ENCODE measurements at places on chromosomes 2 and 18.

DNA sequence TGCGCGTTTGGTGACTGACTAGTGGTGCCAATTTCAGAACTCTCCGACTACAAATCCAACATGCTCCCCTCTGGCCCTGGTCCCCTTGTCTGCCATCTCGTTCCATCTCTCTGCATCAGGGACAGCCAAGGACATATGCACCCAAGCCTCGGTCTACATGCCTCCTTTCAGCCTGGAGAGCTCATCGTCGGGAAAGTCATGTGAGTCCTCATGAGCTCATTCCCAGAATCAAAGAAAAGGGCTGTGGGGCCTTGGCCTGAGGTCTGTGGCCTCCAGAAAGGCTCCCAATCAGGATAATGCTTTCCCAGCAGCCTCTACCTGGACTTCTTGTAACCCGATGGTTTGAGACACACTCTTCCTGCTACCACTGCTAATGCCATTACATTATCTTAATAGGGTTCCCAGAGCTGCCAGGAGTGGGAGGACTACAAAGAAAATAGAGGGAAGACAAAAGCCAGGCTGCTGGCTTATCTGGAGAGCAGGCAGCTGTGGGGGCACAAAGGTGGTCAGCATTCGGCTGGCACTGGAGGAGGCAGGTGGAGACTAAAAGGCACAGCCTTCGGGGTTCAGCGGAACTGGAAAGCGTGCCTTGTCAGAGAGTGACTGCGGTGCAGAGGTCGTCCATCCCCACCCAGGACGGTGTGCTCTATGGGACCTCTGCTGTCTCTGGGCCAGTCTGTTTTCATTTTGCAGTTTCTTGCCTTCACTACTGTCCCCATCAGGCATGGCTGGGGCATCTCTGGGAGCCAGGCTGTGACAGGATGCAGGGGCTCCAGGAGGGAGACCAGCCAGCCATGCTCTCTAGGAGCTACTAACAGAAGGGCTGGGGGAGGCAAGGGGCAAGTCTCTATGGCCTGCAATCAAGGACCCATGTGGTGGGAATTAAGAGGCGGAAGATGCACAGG lies 104.4 kb upstream of the SMAD2 start:
- DNase-seq, result no peak

GRCh38 chr2:70529610-70530009 lies 24.0 kb downstream of the TGFA start:
- DNase-seq, result no peak

DNA sequence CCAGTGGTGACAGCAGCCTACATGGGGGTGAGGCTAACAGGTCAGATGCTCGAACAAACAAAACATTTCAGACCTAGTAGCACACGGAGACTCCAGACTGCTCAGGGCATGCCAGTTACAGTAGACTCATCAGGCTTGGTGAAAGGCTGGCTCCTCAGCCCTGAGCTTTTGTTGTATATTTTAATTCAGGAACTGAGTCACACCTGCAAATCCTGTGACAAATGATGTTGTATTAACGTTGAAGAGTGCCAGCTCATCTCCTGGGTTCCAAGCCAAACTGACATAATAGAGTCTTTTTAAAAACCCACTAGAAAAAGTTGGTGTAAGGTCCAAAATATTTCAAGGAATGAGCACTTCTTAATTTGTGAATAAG lies 65.3 kb downstream of the C1D start:
- DNase-seq, result no peak

- peak; percentile 82 for DNase-seq
These were observed 680.9 kb downstream of the IRS1 start for GRCh38 chr2:226118471-226119429.

DNA sequence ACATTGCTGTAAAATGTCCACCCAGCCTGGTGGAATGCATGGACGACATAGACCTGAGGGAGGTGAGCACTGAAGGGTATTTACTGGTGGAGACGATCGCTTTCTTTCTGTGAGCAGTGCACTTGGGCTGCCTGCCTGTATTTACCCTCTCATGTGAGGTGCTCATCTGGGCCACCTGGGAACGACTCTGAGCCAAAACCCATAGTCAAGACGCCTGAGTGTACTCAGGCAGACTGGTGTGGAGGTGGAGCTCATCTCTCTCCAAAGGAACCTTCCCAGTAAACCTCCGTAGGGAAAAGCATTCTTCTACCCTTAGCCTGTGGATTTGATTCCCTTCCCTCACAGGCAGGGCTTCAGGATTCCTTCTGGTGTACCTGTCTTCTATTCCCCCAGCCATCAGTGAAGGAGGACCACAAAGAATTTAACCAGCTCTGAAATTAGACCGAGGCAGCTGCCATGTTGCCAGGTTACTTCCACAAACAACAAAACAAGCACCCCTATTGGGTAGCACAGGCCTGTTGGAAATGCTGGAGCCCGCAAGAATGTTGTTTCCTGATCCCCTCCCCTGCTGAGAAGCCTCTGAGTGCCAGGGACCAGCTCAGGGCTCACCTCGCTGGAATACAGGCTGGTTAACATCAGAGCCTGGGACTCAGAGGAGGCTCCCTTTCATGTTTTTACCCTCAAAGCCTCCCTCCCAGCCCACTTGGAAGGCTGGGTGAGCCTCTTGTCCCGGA lies 47.5 kb upstream of the TXNDC2 start:
- DNase-seq, result peak; percentile 59

- peak; percentile 72 for DNase-seq
These were observed 203.3 kb upstream of the SMAD2 start for GRCh38 chr18:48133671-48134251.

GRCh38 chr18:67846422-67847098 lies 330.0 kb upstream of the DSEL start:
- DNase-seq, result no peak

DNA sequence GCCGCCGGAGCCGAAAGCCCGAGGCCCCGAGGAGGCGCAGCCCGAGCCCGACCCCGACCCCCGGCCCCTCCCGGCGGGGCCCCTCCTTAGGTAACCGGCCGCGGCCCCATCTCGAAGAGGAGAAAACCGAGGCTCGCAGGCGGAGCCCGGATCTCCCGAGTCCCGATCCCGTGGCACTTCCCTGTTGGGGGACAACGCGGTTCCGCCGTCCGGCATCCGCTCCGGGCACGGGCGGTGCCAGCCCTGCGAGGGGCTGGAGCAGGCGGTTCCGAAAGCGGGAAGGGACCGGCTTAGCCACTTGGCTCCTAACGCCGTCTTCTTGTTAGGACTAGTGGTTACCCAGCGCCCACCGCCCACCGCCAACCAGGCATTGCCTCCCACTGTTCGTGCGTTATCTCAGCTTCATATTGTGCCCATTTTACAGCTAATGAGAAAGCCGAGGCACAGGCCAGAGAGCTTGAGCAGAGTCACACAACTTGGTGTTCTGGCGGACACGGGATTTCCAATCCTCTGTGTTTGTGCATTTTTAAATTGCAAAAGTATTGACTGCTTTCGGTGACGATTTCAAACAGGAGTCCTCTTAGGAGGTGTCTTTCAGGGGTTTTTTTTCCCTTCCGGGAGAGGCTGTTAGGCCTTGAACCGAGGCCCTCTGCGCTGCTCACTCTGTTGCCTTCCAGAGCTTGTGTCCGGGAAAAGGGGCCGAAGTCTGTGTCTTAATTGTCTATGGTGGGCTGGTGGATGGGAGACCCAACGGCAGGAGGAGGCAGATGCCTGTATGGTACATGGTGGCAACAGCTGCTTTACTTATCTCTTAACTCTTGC lies 562 bp downstream of the CENPA start:
- DNase-seq, result no peak

GRCh38 chr2:51789918-51790317 lies 758.0 kb upstream of the NRXN1 start:
- DNase-seq, result no peak

- peak; percentile 86 for DNase-seq
These were observed 47.7 kb upstream of the PLB1 start for GRCh38 chr2:28447943-28448792.

GRCh38 chr2:33221046-33221784 lies 255.2 kb upstream of the RASGRP3 start:
- no peak for DNase-seq

- peak; percentile 62 for DNase-seq
These were observed 23.7 kb downstream of the CYP27A1 start for GRCh38 chr2:218805627-218806026.

DNA sequence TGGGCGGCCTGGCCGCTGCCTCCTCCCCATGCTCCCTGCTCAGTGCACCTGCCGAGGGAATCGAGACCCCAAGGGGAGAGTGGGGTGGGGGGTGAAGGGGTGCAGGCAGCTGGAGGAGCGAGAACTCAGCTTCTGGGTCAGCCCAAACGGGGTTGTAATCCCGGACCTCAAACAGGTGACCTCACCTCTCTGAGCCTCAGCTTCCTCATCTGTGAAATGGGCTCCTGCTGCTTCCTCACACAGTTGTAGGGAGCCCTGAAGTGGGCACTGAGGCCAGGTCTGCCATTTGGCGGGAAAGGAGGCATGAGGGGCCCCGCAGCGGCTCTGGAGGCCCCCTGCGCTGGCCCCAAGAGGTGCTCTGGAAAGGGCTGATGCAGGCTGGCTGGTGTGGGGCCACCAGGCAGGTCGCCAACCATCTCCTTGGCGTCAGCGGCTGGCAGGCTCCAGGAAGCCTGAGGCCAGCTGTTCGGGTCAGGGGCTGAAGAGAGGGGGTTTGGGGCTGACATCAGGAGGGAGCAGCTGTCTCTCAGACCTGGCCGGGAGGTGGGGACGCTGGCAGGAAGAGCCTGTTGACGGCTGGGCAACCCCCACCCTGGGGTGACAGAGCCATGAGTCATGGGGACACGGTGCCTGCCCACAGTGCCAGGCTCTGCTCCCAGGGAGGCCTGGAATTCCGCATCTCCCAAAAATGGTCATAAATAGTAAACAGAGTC lies 4.9 kb downstream of the KLHL30 start:
- DNase-seq, result no peak
